ENCODE measurements at places on chromosomes 7 and 10.
A peak's percentile ranks its signal among the peaks of the same experiment; 100 is the strongest.

DNA sequence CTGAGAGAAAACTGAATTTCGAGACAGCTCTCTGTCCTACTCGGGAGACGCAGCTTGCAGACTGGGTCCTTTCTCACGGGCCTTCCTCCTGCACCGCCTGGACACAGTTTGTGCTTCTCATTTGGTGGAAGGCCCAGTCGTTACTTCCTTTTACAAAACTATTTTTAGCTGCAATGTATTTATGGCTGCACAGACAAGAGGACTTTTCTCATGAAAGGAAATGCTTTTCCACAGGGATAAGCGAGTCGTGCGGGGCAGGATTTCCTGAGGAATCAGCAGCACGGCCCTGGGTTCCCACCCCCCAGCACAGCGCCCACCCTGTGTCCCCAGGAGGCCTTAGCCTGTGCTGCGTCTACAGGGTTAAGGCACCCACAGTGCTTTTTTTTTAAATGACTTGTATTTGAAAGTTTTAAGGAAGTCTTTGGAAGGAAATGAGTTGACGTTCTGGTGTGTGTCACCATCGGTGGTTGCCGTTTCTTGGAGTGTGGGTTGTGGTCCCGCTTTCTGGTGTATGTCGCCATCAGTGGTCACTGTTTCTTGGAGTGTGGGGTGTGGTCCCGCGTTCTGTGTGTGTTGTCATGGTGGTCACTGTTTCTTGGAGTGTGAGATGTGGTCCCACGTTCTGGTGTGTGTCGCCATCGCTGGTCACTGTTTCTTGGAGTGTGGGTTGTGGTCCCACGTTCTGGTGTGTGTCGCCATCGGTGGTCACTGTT, 50.9 kb downstream of the INPP5A start:
- no peak for DNase-seq

DNA sequence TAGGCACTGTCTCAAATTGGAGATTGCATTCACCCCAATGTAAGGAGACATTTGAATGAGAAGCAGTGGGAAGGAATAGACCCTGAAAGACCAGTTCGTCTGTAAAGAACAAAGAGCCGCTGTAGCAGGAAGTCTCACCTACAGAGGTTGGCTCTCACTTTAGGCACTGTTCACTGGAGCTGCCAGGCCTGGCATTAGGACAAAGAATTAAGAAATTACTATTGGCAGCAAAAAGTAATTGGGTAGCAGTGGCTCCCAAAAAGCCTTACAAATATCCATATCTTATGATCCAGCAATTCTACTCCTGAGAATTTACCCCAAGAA, 10.5 kb upstream of the TEX36 start:
- no peak for DNase-seq

GRCh38 chr10:71999360-72000072, 35.3 kb downstream of the CHST3 start:
- no peak for DNase-seq

DNA sequence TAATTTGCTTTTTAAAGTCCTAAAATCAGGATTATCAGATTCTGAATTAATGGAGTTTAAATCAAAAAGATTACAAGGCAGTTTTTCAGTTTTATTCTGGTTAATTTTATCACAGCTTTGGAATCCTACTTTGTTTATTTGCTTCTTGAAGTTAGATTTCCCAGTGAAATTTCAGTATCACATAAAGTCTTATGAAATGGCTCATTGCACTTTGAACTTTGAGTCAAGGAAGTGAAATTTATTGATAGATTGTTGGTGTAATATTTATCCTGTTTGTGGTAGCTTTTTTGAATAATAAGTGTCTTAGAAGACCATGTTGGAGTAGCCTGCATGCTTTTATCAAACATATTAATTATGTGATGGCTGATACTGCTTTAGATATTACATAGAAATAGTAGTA, 92.6 kb downstream of the PTEN start:
- DNase-seq: no peak

GRCh38 chr10:27252267-27253000, 11.8 kb upstream of the ACBD5 start:
- DNase-seq: peak; percentile 51

DNA sequence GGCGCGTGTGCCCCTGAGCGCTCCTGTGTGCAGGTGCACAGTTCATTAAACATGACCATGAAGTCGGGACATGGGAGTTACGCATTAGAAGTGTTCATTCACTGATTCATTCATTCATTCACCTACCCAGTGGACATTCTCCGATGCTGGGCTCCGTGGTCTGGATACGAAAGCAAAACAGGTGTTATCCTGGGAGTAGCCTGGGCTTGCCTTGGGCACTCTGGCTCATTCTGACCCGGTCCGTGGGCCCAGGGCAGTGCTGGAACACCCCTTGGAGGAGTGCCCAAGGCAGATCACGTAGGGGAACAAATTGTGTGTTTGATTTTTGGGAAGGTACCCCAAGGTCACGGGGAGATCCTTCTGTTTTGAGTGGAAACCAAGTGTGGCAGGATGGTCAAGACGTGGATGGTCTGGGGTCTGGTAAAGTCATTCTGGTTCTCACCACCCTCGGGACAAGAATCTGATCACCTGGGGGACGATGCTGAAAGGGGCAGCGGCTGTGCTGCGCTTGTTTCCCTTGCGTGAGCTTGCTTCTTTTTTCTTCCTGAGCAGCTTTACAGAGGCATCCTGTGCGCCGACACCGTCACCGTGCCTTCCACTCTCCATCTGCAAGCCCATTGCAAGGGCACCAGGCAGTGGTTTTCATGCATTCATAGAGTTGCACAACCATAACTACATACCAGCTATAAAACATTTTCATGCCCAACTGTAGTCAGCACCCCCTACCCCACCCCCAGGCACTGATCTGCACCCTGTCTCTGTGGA, 10.1 kb downstream of the ELFN1 start:
- DNase-seq: no peak

DNA sequence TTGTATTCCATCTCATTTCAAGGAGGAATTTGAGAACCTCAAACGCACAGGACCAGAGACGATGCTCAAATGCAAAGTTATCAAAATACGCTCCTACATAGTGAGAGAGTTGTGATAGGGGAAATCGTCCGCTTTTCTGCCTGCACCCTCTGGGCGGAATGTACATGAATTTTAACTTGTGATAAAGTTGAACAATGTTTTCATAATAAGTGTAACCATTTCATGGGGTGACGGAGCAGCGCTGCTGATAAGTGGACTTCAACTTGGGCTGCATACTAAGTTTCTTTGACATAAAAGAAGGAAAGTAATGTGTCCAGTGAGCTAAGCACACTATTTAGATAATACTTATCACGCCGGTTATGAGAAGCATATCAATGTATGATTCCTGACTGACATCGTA, 497.5 kb upstream of the MGMT start:
- DNase-seq: no peak

- DNase-seq: no peak
Measured at GRCh38 chr7:23093546-23093945, 12.0 kb upstream of the KLHL7 start.

- peak; percentile 79 for DNase-seq
Measured at GRCh38 chr10:84179059-84179710, 5.6 kb downstream of the GPR15LG start.

- DNase-seq: no peak
Measured at GRCh38 chr7:6252748-6253147, 19.7 kb downstream of the CYTH3 start.

GRCh38 chr10:124689911-124690498, 54.2 kb downstream of the FAM53B start:
- DNase-seq: no peak

- DNase-seq: no peak
Measured at GRCh38 chr10:35182631-35183510, 56.2 kb downstream of the CREM start.

GRCh38 chr10:49700997-49701396, 21.5 kb downstream of the C10orf53 start:
- peak; percentile 35 for DNase-seq

- no peak for DNase-seq
Measured at GRCh38 chr7:109387530-109387929, 817.9 kb downstream of the DNAJB9 start.

- no peak for DNase-seq
Measured at GRCh38 chr10:44628921-44629320, 244.0 kb upstream of the CXCL12 start.

GRCh38 chr10:13529714-13529973, 830 bp upstream of the BEND7 start:
- no peak for DNase-seq

DNA sequence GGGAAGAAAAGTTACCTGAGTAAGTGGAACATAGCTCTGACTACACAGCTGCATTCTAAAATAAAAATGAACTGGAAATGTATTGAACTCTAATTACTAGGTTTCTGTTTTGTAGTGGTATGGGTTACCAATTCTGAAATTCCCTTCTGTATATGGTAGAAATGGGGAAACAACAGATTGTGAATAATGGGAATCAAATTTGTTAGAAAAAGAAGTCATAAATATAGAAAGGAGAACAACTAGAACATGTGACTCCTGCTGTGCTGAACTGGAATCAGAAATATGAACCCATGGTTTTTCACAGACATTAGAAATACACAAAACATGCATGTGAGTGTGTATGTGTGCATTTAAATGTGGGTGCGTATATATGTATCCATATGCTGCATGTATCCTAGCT, 27.0 kb downstream of the MCMBP start:
- DNase-seq: no peak

DNA sequence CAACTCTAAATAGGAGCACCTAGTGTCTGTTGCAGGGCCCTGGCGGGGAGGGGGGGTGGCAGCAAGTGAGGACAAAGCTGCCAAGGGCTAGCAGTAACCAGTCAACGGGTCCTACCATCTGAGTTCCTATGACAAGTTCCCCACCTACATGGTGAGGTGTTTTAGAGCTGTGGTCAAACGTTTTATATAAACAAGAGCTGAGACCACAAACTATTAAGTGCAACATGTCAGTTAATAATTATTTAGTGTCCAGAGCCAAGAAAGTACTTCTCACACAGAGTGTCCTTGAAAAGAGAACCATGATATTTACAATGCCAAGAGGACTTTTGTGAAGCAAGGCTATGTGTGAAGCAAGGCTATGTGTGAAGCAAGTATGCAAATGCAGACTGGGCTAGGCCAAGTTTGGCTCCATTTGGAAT, 434.7 kb downstream of the TNS3 start:
- no peak for DNase-seq

DNA sequence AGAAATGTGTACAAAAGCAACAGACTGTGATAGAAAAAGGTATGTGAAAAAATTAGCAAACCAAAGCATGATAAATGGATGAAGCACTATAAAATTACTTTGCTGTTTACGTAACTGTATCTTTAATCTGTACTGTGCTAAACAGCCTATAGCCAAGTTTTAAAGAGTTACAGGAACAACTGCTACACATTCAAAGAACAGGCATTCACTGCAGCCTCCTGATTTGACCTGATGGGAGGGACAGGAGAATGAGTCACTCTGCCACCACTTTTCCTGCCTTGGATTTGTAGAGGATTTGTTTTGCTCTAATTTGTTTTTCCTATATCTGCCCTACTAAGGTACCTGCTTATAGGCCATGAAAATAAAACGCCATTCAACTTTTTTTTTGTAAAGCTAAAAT, 116.1 kb downstream of the FANK1 start:
- no peak for DNase-seq

All from NCI-H510A (cell line).